ENCODE measurements at places on chromosomes 5 and 9. TPM values are rescaled to one million over a fixed set of nuclear protein-coding genes. Genes with fewer than 3 reads are reported as not detected.
A peak's percentile ranks its signal among the peaks of the same experiment; 100 is the strongest.

- no peak for DNase-seq
Measured at GRCh38 chr9:18396102-18396728, 77.7 kb upstream of the ADAMTSL1 start.

DNA sequence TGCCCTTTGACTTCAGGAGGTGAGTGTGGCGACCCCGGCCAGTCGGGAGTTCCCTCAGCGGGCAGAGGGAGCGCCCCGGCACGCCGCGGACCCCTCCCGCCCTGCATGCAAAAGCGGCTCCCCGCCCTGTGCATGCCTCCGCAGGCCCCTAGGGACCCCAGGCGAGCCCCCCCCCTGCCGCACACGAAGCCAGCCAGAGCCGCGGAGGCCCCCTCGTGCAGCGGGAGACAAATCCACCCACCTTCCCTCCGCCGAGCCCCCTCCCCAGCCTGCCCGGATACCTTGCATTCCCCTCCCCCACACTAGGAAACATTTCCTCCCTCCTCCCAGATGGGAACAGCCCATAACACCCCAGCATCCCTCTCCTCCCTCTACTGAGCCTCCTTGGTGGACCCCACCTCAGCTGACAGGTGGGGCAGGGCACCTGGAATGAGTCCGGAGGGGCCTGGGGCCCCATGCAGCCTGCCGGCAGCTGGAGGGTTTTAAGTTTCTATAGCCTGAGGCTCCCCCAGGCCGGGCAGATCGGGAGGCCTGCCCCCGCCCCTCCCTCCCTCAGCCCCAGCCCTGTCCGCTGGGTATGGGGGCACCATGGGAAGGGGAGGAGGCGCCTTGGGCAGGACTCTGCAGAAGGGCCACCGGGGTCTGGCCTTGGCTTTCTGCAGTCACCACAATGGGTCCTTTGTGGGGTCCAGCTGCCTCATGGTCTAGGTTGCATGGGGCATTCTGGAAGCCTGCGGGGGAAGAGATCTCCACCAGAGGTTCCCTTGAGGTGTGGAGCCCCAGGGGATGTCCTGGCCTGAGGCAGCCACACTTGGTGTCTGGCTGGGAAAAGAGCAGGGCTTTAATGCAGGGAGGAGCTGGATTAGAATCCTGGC, 601 bp downstream of the ERGIC1 start:
- no peak for DNase-seq

DNA sequence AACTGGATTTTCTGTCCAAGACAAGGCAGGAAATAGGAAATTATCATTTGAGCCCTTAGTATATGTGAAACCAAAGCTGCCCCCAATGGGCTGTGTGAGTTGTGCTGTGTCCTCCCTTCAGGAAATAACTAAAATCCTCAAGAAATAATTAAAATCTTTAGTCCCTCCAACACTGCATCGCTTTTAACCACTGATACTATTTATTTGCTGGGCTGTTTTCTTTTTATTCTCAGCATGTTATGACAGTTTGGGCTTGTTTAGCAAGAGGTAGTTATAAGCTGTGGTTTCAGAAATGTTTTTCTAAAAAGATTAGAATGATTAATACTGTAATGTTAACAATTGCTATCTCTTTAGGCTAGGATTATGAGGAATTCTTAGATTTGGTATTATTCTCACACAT, 187.0 kb upstream of the KCNN2 start:
- DNase-seq = no peak

DNA sequence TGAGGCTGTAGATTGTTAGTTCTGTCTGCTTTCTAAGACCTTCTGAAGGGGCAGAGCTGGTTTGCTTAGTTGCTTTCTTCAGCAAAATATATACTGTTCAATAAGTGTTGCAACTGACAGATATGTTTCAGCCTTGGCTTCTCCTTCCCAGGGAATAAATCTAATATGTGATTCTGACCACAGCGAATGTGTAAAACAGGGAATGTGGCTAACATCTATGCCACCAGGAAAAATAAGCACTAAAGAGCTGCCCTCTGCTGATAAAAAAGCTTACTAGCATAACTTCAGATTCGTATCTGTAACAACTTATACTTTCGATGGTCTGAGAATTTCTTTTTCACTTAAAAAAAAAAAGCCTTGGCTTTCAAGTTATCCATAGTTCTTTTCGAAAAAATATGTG, 13.0 kb upstream of the OSMR start:
- no peak for DNase-seq

GRCh38 chr9:133932633-133933032, 59.5 kb downstream of the VAV2 start:
- DNase-seq = peak; percentile 41

GRCh38 chr9:32503008-32503407, 23.0 kb downstream of the RIGI start:
- no peak for DNase-seq

DNA sequence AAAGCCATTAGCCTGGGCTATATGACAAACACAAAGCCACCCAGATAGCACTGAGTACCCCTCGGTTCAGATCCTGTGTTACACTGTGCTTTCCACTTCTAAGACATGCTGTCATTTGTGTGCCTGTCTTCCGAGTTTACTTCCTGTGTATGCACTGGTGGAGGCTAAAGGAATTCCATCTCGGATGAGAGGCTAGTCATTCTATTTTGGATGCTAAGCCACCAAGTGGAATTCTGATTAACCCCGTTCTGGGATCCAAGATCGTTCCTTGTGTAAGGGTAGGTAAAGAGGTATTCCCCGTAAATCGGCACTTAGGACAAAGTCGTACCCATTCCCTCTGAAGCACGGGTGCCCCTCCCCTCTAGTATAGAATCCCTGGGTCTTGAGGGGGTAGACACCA, 8.7 kb downstream of the PROP1 start:
- DNase-seq = no peak

DNA sequence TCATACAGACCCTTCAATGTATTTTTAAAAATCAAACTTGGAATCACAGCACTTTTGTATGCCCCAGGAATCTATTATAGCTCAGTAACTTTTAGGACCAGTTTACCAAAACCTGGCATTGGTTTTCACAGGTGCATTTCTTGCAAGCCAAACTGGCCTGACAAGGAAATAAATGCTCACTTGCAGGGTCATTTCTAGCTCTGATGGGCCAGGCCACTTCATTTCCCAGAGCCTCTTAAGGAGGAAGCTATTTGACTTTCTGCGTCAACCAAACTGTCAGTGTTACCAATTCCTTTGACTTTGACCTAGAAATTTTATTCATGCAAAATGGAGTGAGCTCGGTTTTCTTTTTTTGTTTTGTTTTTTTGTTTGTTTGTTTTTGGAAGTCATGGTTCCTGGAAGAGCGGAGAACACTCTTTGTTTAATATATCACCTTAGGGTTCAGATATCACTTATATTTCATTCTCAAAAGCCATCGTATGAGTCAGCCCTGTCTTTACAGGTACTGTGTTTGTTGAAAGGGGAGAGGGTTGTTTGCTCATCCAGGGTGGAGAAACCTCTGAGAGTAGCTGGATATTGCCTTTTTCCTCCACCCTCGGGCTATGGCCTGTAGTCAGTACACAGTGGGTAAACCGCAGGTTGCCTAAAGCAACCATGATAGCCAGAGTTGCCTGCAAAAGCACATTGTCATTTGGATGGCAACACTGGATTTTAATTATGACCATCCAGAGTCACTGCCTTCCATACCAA, 58.9 kb downstream of the GNA14 start:
- no peak for DNase-seq

PIP5K1B gene
- total RNA-seq = 6.4 TPM

FAM151B gene
- 2.3 TPM for total RNA-seq

HTR1A gene
- not detected for total RNA-seq
